Tibial artery (tissue), 4 donors: ENCODE measurements at places on chromosomes 1 and 21.

- H3K27me3 ChIP-seq = no peaks in the 10 kb centered on the region
- DNase-seq = no peak
- H3K4me1 ChIP-seq = peaks cover 5% of the 10 kb centered on the region
- no peak overlapping the region for H3K4me3 ChIP-seq
- H3K27ac ChIP-seq = no peak overlapping the region
These were observed 61.1 kb upstream of the IRF2BP2 start for GRCh38 chr1:234670967-234671626.

- no peak for DNase-seq
- no peak overlapping the region for H3K4me3 ChIP-seq
- no peak overlapping the region for H3K27ac ChIP-seq
- no peaks in the 10 kb centered on the region for H3K4me1 ChIP-seq
These were observed 91.8 kb upstream of the GJB5 start for GRCh38 chr1:34663031-34663430.

- H3K4me1 ChIP-seq = no peaks in the 10 kb centered on the region
- H3K4me3 ChIP-seq = no peak overlapping the region
- no peaks in the 10 kb centered on the region for H3K27me3 ChIP-seq
- DNase-seq = no peak
These were observed 17.1 kb downstream of the UTP25 start for GRCh38 chr1:209844695-209845407.

GRCh38 chr1:11761988-11762406 lies at the start of gene C1orf167:
Gene C1orf167, plus strand, starts transcription at chr1:11762193. Its CDS starts 2,208 bp downstream, at chr1:11764401.
- no peak for DNase-seq
- no peak within 1 kb of the TSS for H3K4me3 ChIP-seq
- H3K4me1 ChIP-seq = no peaks in the 10 kb centered on the region
- no peaks in the 10 kb centered on the region for H3K36me3 ChIP-seq
- no peak within 1 kb of the TSS for H3K27ac ChIP-seq

DNA sequence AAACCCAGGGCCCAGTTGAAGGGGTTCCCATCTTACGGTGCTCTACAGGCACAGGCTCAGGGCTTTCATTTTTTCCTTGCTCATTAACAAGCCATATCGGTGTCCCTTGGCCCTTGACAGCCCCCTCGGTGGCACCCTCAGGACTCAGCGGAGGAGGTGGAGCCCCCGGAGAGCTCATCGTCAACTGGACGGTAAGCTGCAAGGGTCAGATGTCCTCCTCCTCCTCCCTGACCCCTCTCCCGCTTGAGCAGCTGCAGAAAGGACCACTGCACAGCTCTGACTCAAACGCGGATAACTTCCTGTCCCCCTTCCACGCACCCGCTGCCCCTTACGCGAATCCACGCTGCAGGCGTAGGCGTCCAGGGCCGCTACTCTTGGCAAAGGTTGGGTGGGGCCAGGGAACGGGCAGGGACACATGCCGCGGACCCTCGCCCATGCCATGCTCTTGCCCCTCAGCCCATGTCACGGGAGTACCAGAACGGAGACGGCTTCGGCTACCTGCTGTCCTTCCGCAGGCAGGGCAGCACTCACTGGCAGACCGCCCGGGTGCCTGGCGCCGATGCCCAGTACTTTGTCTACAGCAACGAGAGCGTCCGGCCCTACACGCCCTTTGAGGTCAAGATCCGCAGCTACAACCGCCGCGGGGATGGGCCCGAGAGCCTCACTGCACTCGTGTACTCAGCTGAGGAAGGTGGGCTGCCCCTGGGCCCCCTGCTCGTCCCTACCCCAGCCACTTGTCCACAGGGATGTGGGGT lies 14.7 kb downstream of the TMEM81 start:
- H3K4me3 ChIP-seq = no peak overlapping the region
- peak; percentile 14 for DNase-seq
- no peak overlapping the region for H3K27ac ChIP-seq
- H3K27me3 ChIP-seq = no peaks in the 10 kb centered on the region
- no peaks in the 10 kb centered on the region for H3K36me3 ChIP-seq

- DNase-seq = no peak
- H3K27me3 ChIP-seq = no peaks in the 10 kb centered on the region
- no peak overlapping the region for H3K4me3 ChIP-seq
- H3K27ac ChIP-seq = no peak overlapping the region
- no peaks in the 10 kb centered on the region for H3K36me3 ChIP-seq
These were observed 636.3 kb downstream of the LTN1 start for GRCh38 chr21:28356422-28356821.

DNA sequence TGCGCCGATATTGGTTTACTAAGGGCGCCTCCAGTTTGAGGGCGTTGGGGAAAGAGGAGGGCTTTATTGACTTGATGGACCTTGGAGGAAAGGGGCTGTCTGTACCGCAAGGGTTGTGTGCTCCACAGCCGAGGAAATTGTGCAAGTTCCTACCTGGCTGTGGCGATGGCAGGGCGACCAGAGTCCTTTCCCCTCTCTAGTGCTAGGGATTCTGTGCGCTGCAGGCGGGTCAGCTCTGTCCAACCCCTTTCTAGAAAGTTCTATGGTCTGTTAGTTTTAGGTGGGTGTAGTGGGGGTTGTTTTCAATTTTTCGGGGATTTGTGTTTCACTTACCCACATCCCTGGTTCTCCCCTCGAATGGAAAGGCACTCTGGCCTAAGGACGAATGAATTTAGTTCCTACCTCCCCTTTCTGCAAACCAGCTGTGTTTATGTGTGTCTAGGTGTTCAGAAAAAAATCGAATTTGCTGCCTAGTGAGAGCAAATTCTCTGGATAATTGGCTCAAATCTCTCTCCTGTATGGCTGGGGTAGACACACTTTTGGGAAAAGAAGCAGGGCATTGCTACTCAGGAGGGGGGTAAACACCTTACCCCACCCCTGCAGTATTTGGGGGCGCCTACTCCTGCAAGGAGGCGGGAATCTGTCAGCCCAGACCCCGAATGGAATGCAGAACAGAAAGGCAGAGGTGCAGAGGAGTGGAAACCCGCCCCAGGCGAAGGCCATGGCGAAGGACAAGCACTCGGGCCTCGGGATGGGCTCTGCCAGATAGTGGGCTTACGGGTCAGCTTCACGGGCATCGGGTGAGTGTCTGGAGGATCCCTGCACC lies 2.0 kb downstream of the DMBX1 start:
- DNase-seq = no peak
- no peaks in the 10 kb centered on the region for H3K36me3 ChIP-seq
- peaks cover 25% of the 10 kb centered on the region for H3K4me1 ChIP-seq
- no peak overlapping the region for H3K27ac ChIP-seq

DNA sequence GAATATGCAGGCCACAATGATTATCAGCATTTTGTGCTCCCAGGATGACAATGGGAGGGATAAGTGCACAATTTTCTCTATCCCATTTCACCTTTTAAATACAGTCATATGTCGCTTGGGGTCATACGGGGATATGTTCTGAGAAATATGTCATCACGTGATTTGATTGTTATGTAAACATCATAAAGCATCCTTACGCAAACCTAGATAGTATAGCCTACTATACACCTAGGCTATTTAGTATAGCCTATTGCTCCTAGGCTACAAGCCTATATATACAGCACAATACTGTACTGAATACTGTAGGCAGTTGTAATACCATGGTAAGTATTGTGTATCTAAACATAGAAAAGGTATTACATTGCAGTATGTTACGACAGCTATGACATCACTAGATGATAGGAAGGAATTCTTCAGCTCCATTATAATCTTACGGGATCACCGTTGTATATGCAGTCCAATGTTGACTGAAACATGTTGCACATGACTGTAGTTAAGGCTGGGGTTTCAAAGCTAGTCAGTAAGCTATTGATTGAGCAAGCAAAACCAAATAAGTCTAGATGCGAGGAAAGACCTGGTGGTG lies 18.9 kb downstream of the RUSC1 start:
- no peak for DNase-seq
- no peaks in the 10 kb centered on the region for H3K4me1 ChIP-seq
- no peaks in the 10 kb centered on the region for H3K27me3 ChIP-seq
- H3K36me3 ChIP-seq = peaks cover 83% of the 10 kb centered on the region
- no peak overlapping the region for H3K27ac ChIP-seq
- no peak overlapping the region for H3K4me3 ChIP-seq

GRCh38 chr1:199018471-199019135 lies 379.8 kb downstream of the PTPRC start:
- DNase-seq = no peak
- no peaks in the 10 kb centered on the region for H3K36me3 ChIP-seq
- no peaks in the 10 kb centered on the region for H3K4me1 ChIP-seq
- H3K27me3 ChIP-seq = no peaks in the 10 kb centered on the region
- no peak overlapping the region for H3K27ac ChIP-seq

DNA sequence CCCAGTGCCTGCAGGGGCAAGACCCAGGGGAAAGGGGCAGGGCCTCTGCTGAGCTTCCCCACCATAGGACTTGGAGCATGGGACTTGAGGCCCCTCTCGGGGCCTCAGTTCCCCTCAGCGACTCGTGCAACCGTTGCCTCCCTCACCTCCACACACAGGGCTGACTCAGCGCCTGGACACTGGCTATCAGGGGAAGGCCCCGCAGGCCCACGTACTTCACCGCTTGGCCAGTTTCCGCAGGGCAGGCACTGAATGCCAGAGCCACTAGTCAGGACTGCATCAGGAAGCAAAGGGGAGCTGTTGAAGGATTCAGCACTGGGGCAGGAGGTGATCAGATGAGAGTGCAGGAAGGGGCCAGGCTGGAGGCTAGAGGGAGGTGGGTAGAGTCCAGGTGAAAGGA lies 15.5 kb upstream of the FAM131C start:
- no peak overlapping the region for H3K4me3 ChIP-seq
- no peaks in the 10 kb centered on the region for H3K36me3 ChIP-seq
- no peaks in the 10 kb centered on the region for H3K27me3 ChIP-seq
- no peak for DNase-seq

- H3K36me3 ChIP-seq = no peaks in the 10 kb centered on the region
- H3K27ac ChIP-seq = no peak overlapping the region
- DNase-seq = no peak
- H3K4me1 ChIP-seq = peaks cover 16% of the 10 kb centered on the region
These were observed 67.7 kb upstream of the RAB4A start for GRCh38 chr1:229203030-229203751.

- no peaks in the 10 kb centered on the region for H3K4me1 ChIP-seq
- no peak for DNase-seq
- H3K27ac ChIP-seq = no peak overlapping the region
These were observed 2.6 kb downstream of the CLCA1 start for GRCh38 chr1:86471291-86471690.

GRCh38 chr21:39094847-39095579 lies 88.2 kb downstream of the PSMG1 start:
- H3K27ac ChIP-seq = no peak overlapping the region
- H3K27me3 ChIP-seq = no peaks in the 10 kb centered on the region
- H3K4me1 ChIP-seq = no peaks in the 10 kb centered on the region

DNA sequence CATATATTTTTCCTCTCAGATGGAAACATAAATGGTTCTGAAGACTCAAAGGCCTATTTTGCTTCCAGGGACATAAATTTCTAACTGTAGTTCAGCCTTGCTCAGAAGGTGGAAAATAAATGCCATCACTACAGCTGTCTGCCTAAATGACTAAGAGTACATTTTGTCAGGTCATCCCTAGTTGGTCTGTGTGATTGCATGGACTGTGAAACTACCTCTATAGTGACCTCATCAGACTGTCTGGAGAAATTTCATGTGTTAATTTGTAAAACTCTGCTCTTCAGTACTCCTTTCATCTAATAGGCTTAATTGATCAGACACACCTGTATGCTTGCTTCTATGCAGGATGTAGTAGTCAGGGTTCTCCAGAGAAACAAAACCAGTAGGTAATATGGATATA lies 886.9 kb downstream of the AMY1C start:
- H3K27ac ChIP-seq = no peak overlapping the region
- DNase-seq = no peak
- no peaks in the 10 kb centered on the region for H3K4me1 ChIP-seq

GRCh38 chr1:172054172-172054571 lies 212.9 kb downstream of the DNM3 start:
- H3K27ac ChIP-seq = no peak overlapping the region
- H3K27me3 ChIP-seq = no peaks in the 10 kb centered on the region
- H3K4me1 ChIP-seq = no peaks in the 10 kb centered on the region
- no peaks in the 10 kb centered on the region for H3K36me3 ChIP-seq
- H3K4me3 ChIP-seq = no peak overlapping the region

DNA sequence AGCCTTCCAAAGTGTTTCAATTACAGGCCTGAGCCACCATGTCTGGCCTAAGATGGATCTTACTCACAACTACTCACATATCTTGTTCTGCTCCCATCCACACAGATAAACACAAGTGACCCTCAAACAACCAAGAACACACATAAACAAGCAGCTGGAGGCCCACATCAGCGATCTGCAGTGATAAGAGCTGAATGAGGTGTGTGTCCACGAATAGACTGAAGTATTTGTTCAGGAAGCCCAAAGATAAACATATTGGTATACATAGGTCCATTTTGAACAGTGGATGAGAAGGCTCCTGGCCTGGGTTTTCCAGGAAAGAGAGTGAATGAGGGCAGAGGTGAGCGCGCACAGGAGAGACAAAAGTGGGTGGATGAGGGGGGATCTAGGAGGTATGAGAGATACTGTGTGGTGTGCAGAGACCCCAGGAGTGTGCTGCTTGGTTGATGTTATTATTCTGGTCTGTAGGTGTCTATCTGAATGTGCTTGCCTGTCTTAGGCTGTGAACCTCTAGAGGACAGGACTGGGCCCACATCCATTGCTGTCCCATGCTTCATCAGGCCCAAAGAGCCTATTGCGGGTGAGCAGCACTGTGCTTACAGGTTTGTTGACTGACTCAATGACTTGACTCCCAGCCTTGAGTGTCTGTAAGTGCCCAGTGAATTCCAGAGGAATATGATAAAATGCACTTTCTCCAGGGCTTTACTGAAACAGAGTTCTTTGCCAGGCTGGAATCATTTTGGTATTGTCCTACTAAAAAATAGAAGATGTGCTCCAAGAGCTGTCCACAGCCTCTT lies 79.9 kb upstream of the ATP1A1 start:
- no peaks in the 10 kb centered on the region for H3K4me1 ChIP-seq
- H3K27me3 ChIP-seq = no peaks in the 10 kb centered on the region
- no peak overlapping the region for H3K27ac ChIP-seq
- no peak overlapping the region for H3K4me3 ChIP-seq
- no peak for DNase-seq
- no peaks in the 10 kb centered on the region for H3K36me3 ChIP-seq

DNA sequence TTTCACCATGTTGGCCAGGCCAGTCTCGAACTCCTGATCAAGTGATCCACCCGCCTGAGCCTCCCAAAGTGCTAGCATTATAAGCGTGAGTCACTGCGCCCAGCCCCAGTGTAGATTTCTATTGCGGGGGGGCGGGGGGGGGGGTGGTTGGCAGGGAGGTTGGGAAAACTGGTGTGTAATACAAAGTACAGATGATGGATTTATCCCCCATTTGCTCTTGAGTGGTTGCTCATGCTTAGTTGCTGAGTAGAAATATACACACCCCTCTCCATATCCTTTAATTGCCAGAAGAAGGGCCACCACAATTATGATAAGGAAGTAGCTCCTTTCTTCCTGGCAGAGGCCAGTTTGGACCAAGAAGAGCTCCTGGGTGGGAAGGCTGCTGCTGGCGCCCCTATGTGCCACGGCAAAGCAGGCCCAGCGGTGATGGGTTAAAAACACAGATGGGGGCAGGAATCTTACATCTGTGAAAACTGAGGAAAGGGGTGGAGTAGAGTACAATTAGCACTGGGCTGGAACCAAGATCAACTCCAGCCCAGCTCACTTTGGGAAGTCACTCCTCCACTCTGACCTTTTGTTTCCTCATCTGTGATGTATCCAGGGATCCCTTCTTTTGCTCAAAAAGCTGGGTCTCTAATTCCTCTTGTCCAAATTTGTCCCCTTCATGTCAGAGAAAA lies 55.2 kb downstream of the MRPL37 start:
- no peak overlapping the region for H3K27ac ChIP-seq
- H3K4me1 ChIP-seq = peaks cover 14% of the 10 kb centered on the region
- H3K27me3 ChIP-seq = no peaks in the 10 kb centered on the region
- DNase-seq = no peak
- no peak overlapping the region for H3K4me3 ChIP-seq
